ENCODE measurements at places on chromosomes 1 and 21.

DNA sequence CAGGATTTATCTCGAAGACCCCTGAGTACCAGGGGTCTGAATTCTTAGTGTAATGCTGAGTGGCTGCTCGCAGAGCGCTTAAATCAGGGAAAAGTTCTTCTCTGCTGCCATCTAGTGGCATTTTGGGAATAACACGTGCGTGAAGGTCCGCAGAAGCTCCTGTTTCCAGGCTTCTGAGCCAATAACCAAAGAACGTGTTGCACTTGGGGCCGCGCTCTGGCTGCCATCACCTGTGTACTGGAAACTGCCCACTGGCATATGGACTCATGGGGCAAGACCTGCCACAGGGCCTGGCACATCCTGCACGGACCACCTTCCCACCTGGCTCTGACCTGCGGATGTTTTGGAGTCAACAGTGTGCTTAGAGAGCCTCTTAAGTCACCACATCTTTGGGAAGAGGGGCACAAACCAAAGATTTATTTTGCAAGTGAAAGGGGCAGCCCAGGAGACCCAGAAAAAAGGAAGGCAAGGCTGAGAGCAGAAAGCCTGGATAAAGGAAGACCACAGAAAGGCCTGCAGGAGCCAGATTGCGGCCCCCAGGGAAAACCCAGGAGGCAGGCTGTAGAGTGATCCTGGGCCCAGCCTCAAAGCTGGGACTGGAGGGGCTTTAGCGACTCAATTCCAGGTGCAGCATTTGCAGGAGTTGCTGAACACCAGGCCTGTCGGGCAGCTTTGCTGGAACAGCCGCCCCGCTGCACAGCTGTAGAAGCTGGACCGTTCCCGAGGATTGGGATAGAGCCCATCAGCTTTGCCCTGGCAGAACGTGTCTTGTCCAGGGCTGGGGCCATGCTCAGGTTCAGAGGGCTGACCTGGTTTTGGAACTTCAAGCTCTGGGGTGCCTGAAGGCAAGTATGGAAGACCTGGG, 13.0 kb downstream of the CHIT1 start:
- peak; percentile 64 for DNase-seq

DNA sequence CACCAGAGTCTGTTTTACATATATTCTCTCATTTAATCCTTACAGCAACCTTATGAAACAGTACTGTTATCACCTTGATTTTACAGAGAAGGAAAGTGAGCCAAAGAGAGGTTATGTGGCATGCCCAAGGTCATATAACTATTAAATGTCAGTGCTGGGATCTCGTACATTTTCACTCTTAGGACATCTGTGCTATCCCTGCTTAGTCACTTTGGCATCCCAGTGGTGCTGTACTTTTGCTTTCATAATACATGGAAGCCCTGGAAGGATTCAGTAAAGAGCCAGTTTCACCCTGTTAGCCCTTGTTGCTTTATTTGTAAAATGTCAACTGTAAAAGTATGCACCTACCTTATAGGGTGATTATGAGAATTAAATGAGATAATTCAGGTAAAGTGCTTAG, 104.4 kb downstream of the NFIA start:
- DNase-seq: no peak

- no peak for DNase-seq
Observed at GRCh38 chr1:203187689-203188264, 1.3 kb upstream of the CHI3L1 start.

DNA sequence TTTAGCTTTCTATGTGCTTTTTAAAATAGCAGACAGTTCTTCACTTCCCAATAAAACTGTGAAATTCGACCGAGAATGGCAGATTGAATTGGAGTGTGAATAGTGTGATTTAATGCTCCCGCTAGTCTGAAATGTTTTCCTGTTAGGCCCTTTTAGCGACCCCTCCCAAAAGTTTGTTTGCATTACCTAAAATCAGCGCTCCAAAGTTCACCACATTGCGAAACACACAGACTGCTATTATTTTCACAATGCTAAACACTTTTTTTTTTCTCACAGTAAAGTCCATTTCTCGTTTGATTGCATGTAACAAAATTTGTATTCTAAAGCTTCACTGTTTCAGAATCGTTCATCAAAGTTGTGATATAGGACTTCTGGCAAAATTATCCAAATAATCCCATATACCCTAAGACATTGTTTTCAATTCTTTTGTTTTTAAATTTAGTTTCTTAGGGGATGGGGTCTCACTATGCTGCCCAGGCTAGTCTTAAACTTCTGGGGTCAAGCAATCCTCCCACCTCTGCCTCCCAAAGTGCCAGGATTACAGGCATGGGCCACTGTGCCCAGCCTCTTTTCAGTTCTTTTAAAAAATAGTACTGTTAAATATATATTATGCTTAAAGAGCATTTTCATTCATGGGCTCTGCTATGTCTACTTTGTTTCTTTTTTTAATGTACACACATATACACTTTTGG, 76.5 kb upstream of the USH2A start:
- no peak for DNase-seq
